ENCODE measurements at places on chromosomes 2 and 18.

DNA sequence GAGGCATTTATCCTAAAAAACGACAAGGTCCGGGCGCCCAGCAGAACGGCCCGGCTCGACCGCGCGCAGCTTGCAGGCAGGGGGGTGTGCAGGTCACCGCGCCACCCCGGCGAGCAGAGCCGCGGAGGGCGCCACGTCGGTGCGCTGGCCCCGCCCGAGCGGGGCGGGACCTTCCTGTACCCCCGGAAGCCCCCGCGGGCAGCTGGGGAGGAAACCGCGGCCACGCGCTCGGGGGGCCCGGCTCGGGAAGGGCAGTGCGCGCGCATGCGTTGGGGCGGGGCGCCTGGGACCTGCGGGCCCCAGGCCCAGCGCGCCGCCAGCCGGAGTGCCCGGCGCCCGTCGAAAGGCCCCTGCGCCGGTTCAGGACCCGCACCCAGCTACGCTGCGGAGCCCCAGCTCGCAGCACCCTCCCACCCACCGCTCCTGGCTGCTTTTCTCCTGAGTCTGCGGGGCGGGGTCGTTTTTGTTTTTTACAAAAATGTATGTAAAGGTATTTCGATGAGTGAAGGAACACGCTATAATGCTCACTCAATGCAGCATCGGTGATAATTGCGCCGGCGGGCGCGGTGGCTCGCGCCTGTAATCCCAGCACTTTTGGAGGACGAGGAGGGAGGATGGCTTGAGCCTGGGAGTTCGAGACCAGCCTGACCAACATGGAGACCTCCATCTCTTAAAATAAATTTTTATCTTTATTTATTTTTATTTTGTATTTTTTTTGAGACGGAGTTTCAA is 47.7 kb upstream of the POMC start:
- DNase-seq, result no peak

- DNase-seq, result no peak
These were observed 99.6 kb upstream of the THSD7B start for GRCh38 chr2:136665736-136666135.

- no peak for DNase-seq
These were observed 1650.3 kb upstream of the CELF4 start for GRCh38 chr18:39215920-39216319.

GRCh38 chr2:240127191-240127750 is 8.8 kb downstream of the COPS9 start:
- DNase-seq, result no peak

DNA sequence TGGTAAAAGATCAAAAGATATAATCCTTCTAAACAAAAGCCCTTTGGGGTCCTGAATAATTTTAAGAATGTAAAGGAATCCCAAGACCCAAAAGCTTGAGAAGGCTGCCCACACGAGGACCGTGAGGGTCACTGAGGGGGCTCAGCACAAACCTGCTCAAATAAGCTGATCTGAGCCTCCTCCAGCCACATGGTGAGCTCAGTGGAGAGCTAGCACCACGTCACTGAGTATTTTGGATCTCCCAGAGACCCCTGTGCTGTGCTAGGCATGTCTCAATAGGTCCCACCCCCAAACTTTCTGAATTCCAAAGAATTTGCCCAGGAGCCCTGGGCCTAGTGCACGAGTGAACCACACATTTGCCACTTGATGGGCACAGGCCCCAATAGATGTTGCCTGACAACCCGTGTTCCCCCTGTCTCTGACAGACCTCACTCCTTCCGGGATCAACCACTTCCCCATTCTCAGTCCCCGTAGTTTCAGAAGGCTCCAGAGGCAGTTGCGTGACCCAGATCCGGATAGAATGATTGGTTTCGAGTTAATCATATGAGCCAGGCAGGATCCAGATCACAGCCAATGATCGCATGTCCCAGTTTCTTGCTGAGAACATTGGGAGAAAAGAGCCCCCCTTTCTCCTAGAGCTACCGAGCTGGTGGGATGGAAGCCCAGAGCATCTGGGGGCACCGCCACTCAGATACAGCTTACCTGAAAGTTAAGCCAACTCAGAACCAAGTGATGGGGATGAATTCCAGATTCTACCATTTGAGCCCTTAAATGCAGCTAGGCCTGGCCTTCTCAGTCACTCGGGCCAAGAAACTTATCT is 203.8 kb downstream of the TNS1 start:
- DNase-seq, result no peak

DNA sequence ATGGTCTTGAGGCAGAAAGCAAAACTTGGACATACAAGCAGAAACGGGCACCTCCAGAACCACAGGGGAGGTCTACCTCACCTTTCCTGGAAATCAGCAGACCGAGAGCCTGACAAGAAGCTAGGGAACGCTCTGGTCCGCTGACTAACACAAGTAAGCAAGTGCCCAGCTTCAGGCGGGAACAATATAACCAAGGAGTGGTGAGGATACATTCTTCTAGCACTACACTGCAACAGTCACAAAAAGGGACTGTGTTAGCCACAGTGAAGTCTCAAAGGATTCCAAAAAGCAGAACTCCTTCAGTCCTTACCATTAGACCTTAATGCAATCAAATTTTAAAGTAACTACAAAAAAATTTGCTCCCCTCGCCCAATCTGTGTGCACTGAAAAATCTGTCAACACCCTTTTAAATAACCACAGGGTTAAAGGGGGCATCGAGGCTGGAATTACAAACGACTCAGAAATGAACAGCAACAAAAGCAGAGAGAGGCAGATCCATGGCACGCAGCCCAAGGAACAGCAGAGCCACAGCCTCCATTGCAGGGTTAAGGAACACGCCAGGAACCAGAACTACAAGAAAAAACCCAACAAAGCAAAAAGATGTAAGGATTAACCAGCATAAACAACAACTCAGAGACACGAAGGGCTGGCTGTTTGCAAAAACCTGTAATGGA is 7.1 kb downstream of the THAP4 start:
- no peak for DNase-seq

DNA sequence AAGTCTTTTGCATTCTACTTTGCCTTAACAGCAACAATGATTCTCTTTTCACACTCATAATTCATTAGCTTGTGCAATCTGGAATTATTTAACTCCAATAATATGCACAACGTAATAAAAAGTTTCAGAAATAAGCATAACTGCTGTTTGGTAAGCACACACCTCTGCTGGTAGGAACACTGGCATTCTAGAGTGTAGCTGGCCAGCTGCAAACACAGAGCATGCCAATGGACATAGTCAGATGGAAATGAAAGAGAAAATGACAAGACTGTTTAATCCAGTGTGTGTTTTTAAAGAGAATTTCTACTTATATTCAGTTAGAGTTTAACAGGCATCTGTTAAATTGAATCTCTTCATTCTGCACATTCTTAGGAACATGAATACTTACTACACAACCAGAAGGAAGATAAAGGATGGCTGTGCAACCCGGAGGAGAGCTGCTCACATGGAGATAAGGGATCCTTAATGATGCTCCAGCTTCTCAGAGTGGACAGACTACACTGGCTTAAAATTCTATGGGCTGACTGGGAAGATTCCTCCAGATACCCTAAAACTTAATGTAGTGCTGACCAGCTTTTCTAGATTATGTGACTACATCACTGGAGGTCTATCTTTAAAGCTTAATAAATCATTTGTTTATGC is 94.6 kb upstream of the CHAC2 start:
- DNase-seq, result no peak

DNA sequence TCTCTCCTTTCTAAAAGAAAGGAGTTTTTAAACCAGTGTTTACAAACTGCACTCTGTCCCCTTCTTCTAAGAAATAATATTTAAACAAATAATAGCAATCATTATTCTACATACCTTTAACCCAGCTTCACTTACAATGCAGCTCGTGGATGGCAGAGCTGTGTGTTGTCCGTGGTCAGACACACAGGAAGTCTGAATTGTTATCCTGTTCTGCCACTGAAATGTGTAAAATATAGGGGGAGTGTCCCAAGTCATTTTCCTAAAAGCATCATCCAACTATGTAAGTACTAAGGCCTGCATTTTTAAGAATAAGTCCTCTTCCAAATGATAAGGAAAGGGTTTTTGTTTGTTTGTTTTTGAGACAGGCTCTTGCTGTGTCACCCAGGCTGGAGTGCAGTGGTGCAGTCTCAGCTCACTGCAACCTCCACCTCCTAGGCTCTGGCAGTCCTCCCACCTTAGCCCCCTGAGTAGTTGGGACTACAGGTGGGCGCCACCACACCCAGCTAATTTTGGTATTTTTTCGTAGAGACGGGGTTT is 2.7 kb upstream of the PPP4R1 start:
- no peak for DNase-seq

- no peak for DNase-seq
These were observed 829.3 kb downstream of the LRP1B start for GRCh38 chr2:141301551-141301950.

- DNase-seq, result no peak
These were observed 143.3 kb downstream of the FTCDNL1 start for GRCh38 chr2:199707593-199708185.

- no peak for DNase-seq
These were observed 13.4 kb downstream of the PARD6G start for GRCh38 chr18:80233899-80234298.

- no peak for DNase-seq
These were observed 1.0 kb downstream of the NAB1 start for GRCh38 chr2:190649798-190650390.

- DNase-seq, result no peak
These were observed 12.9 kb upstream of the MIB1 start for GRCh38 chr18:21727702-21728101.

DNA sequence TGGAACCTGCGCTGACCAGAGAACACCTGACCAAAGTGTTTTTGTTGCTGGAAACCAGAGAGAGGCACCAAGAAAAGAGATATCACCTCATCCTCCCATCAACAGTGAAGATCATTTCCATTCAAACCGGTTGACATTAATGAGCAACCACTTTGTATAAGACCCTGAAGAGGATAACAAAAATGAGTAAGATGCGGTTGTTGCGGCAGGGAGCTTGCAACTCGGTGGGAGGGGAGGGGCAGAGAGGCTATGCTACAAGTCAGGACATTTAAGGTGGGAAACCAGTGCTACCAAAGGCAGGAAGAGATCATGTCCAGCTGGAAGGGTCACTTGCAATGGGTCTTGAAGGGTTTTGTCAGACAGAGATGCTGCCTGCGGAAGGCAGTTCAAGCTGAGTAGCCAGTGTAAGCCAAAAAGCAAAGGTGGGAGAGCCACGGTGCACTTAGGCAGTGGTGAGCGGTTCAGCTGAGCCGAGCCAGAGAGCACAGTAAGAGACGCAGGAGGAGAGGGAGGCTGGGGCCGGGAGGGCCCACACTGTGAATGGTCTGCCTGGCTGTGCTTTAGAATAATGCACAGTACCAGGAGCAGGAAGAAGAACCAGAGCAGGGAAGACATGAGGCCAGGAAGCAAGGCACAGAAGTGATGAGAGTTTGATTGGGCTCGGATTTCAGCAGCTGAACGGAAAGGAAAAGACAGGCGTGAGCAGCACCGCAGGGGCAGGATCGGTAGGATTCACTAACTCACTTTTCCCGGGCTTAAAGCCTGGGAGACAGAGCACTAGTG is 24.4 kb upstream of the DTNB start:
- DNase-seq, result no peak

DNA sequence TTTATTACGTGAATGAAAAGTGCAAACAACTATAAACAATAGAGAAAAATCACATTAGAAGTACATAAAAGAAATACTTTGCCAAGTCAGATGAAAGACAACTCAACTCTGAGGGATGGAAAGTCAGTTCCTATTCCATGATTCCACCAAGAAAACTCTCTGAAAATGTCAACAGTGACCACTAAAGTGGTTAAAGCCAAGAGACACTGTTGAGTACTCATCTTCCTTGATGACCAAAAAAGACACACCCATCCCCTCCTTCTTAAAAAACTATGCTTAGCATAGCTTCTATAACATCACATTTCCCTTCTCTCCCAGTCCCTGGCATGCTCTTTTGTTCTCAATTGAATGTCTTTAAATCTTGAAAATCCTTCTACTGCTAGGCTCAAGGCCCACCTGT is 160.0 kb downstream of the TCF4 start:
- no peak for DNase-seq

GRCh38 chr2:198077477-198077876 is 273.1 kb downstream of the PLCL1 start:
- DNase-seq, result no peak

DNA sequence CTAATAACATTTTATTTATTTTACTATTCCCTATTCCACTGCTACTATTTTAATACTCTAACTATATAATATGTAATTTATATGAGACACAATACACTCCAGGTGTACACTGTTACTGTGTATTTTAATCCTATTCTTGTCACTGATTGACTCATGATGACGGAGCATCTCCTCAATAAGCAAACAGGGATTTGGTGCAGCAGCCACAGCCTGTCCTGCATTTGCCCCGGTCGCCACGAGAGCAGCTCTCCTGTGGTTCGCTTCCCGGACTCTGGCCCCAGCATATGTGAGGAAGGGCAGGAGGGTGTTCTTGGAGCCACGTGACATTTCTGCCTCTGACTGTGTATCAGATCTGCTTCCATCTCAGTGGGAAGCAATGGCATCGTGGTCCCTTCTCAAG is 74.1 kb upstream of the PXDN start:
- DNase-seq, result no peak

- DNase-seq, result no peak
These were observed 543.0 kb upstream of the TNP1 start for GRCh38 chr2:217402761-217403383.

DNA sequence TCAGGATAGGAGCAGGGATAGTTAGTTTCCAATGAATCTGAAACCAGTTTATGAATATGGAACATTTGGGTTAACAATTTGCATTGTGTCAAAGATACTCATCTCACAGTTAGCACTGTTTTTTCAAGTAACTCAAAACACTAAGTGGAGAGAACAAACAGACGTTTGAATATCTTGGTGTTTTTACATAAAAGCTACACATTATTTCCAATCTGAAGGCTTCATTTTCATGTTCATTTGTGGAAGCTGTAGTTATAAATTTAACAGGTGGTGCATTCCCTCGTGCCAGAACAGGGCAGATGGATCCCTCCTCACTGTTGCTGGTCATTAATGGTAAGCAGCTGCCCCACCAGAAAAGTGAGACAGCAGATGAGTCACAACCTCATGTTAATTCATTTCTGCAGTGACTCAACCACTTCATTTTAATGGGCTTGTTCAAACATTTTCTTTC is 286.9 kb downstream of the TMX3 start:
- DNase-seq, result no peak

GRCh38 chr2:142190805-142191204 is 60.0 kb upstream of the LRP1B start:
- DNase-seq, result no peak

DNA sequence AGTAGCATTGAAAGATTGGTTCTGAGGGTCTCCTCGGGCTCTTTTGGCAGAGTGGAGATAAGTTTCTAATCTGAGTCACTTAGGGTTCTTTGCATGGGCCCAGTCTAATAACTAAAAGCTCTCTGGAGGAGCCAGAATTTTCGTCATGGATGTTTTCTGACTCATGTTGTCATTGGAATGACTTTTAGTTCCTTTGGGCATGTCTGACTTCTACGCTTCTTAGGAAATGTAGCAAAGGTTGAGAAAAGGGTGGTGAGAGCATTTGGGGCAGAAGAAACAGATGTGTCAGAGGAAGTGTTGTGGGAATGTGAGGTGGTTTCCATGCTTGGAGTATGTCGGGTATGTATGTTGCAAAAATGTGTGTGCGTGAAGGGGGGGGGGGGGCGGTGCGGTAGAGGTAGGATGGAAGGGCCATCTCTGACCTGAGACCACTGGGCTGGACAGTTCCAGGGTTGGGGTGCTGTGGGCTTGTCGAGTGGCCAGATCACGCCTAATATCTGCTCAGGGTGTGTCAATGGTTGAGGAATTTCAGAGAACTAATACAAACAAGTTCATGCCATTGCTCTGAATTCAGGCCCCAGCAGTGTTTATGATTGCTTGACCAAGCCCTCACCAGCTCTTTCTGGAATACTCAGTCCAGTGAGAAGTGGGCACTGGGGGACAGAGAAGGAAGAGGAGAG is 26.9 kb downstream of the KLHL29 start:
- no peak for DNase-seq

All from H54 (cell line).